ENCODE measurements at places on chromosomes 2 and 18.

DNA sequence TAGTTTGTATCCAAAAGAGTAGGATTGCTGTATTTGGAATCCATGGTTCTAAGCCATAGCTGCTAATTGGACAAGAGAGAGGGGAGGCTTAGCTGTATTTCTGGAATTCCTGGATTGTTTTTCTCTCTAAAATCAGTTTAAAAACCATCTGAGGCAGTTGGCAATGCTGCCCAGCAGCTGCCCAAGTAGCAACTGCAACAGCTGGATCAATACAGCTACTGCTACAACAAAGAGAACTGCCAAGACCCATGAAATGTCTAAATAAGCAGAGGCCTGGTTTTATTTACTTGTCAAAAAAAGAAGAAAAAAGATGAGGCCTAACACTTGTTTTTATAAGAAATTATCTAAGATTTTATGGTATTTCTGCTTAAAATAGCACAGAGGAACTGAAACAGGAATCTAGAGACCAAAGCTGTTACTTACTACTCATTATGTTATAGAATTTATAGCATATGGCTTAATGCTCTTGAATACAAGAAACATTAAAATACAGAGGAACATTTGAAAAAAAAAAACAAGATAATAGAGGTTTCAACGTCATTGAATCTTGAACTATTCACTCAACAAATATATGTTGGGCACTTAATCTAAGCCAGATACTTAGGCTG lies 39.1 kb downstream of the TMEFF2 start:
- DNase-seq = no peak

DNA sequence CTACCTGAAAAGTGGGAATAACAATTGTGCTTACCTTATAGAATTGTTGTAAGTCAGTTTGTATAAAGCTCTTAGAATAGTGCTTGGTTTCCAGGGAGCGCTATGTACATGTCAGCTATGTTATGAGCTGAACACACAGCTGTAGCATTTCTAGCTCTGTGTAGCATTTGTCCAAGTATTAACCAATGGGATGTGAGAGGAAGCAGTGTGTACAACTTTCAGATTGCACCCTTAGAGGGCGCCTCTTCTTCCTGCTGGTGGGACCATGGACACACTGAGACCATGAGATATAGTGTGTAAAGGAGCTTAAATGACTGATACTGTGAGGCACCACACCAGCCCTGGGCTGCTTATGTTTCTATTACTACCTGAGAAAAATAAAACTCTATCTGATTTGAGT lies 380.2 kb downstream of the LNPK start:
- no peak for DNase-seq

DNA sequence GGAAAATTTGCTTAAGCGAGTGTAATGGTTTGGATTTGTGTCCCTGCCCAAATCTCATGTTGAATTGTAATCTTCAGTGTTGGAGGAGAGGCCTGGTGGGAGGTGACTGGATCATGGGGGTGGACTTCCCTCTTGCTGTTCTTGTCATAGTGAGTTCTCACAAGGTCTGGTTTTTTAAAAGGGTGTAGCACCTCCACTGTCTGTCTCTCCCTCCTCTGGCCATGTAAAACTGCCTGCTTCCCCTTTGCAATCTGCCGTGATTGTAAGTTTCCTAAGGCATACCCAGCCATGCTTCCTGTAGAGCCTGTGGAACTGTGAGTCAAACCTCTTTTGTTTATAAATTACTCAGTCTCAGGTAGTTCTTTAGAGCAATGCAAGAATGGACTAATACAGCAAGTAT lies 6.6 kb downstream of the YIPF4 start:
- DNase-seq = no peak

- no peak for DNase-seq
Observed at GRCh38 chr2:174580951-174581350, 16.7 kb downstream of the WIPF1 start.

DNA sequence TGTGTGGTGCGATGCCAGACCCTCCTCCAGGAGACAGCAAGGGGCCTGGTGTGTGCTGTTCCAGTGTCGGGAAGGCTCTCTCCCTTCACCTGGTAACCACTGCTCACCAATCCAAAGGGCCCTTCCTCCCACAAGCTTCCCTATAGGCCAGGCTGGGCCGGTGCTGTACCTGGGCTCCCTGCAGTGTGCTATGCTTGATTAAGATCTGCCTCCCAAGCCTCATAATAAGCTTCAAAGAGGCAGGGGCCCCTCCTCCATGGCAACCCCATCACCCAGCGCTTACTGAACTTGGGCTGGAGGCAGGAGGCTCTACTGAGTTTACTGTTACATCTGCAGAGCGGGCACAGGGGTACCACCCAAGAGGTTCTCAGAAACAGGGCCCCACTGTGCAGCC lies 4.5 kb upstream of the MAL start:
- no peak for DNase-seq

DNA sequence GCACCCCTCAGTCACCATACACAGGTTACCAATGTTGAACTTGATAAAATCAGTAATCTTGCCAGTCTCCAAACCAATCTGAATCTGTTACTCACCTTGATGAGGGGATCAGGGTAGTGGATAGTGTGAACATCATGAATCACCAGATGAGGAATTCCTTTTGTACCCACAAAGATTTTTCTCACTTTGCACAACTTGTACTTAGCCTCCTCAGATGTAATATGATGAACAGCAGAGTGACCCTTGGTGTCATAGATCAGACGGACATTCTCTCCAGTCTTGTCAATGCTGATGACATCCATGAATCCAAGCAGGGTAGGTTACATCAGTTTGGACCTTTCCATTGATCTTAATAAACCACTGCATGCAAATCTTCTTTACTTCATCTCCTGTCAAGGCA lies 54.7 kb downstream of the MDH1 start:
- DNase-seq = no peak

- DNase-seq = no peak
Observed at GRCh38 chr18:75438891-75439290, 11.4 kb upstream of the SMIM21 start.

DNA sequence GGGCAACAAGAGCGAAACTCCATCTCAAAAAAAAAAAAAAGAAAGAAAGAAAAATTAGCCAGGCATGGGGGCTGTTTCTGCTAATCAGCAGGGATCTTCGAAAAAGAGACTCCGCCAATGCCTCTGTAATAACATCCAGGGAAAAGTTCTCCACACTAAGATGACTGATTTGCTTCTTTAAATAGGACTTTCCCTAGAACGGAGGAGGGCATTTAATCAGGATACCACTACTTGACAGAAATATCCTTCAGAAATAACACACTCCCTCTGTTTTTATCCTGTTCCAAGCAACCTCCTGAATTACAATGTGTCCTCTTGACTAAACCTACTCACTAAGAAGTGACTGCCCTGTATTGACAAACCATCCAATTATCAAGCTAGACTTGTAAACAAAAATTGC lies 21.7 kb downstream of the REV1 start:
- no peak for DNase-seq

GRCh38 chr2:206230060-206230762 lies 44.3 kb upstream of the ZDBF2 start:
- no peak for DNase-seq

- no peak for DNase-seq
Observed at GRCh38 chr2:17303521-17303920, 214.7 kb downstream of the RAD51AP2 start.

DNA sequence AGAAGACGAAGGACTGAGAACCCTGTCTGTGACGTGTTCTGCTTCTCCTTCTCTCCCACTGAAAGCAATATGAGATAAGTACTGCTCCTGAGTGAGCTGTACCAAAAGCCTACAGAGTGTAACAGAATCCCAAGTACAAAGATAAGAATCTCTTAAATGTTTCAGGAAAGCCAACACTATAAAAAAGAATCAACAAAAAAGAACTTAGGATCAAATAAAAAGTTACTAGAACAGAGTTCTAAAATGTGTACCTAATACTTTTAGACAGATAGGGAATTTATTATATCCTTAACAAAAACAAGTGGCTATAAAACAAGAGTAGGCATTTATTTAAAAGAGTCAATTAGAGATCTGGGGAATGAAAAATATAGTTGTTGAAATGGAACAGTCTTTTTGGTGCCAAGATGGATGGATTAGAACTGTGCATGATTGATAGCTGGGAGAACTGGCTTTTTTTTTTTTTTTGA lies 49.0 kb downstream of the NCOA1 start:
- no peak for DNase-seq

GRCh38 chr18:79587226-79587741 lies 92.3 kb upstream of the CTDP1 start:
- peak; percentile 3 for DNase-seq

GRCh38 chr2:217431577-217432269 lies 571.1 kb downstream of the TNS1 start:
- no peak for DNase-seq

GRCh38 chr2:161209902-161210301 lies 49.7 kb downstream of the TANK start:
- no peak for DNase-seq

DNA sequence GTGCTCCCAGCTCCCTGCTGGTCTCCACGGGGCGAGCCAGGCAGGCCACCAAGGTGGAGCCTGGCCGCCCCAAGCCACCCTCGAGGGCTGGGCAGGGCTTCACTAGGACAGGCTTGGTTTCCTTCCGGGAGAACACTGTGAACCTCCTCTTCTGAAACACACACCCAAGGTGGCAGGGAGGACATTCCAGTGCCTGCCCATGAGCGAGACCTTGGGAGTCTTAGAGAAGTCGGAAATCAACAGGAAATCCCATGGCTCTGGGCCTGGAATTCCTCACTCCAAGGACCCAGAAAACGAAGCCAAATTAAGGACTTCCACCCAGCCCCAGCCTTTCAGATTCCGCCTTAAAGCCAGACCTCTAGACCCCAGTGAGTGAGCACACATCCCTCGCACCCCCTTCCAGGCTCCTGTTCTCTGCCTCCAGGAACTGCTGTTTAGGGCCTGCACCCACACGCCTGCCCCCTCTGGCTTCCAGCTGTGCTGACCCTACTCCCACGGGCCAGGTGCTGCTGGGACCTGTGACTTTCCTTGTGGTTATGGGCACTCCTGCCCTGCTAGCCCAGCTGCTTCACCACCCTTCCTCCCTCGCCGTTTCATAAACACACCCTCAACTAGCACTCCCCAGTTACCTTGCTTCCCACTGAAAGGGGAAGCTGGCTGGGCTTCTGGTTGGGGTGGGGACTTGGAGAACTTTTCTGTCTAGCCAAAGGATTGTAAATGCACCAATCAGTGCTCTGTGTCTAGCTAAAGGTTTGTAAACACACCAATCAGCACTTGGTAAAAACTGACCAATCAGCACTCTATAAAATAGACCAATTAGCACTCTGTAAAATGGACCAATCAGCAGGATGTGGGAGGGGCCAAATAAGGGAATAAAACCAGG lies 13.7 kb downstream of the GPR17 start:
- no peak for DNase-seq

DNA sequence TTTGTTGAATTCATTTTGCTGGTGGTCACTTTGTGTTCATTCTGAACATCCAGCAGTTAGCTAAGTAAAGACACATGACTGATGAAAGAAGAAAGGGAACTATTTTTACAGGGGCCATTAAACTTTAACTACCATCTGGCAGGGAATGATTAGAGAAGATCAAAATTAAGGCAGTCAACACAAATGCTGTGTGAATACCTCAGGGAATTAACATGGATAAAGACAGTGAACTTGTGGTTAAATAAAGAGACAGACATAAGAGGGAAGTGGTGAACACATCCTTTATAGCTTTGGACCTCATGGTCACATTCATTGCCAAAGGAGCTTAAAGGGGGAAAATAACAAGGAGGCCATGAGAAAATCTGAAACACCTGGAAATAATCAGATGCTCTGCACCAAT lies 52.6 kb upstream of the ATP5MC3 start:
- no peak for DNase-seq

DNA sequence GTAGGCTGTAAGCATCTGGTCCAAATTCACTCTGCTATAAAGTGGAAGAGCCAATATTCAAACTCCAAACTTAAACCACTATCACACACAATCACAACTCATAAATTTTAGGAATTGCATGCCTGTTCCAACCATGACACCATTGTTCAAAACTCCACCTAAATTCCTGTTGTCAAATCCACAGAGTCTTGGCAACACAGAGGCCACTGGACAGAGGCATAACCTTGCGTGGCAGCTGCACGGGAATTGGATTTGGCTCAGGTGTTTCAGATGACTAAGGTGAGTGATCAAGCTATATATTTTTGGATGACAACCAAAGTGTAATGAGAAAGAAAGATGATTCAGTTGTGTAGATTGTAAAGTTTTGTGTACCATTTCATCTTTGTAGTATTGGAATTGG lies 422.7 kb upstream of the TNP1 start:
- no peak for DNase-seq

DNA sequence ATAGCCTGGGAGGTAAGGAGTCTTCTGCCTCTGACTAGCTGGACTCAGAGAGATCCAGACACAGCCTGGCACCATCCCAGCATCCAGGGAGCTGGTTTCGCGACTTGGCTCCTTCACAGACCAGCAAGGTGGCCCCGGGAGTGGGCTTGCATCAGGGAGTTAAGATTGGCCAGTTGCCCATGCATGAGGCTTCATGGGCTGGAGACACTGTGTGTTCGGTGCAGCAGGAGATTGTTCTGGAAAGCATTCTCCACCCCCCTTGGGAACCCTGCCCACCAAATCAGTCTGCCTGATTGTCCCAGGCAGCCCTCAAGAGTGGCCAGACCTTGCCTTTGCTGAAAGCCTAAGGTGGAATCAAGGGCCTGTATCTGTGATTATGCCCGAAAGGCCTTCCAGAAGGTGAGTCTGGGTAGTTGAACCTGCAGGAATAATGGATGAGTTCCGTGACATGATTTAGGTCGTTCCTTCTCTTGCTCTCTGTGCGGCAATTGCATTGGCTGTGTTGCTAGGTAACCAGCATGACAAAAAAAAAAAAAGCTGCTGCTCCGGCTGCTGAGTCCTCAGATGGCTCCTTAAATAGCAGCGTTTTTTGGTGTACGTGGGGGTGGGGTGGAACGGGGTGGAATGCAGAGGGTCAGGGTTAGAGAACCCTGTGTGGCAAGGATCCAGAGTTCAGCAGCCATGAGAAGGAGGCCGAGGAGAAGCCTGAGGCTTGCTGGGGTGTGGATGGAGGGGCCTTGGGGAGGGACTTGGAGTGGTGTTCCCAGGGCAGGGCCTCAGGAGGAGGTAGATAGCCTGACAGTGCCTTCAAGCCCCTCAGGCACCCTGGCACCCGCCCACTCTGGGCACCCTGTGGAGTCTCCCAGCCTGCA lies 93.0 kb upstream of the MCFD2 start:
- peak; percentile 20 for DNase-seq

DNA sequence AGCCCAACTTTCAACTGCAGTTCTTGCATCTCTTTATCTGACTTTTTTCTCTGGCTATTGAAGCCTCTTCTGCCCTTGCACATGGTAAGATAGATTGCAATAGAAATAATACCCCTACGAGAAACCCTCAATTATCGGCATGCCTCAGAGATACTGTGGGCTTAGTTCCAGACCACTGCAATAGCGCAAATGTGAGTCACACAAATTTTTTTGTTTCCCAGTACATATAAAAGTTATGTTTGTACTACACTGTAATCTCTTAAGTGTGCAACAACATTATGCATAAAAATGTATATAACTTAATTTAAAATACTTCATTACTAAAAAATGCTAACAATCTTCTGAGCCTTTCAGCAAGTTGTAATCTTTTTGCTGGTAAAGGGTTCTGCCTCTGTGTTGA lies 124.7 kb downstream of the PDE1A start:
- no peak for DNase-seq
